ENCODE measurements at places on chromosomes 3 and 15.

DNA sequence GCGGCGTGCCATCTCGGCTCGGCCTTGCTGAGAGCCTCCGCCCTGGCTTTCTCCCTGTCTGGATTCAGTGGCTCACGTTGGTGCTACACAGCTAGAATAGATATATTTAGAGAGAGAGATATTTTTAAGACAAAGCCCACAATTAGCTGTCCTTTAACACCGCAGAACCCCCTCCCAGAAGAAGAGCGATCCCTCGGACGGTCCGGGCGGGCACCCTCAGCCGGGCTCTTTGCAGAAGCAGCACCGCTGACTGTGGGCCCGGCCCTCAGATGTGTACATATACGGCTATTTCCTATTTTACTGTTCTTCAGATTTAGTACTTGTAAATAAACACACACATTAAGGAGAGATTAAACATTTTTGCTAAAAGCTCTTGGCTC, 54.1 kb downstream of the PLXNA1 start:
- DNase-seq: no peak

- DNase-seq: no peak
Observed at GRCh38 chr3:55615694-55616295, 128.7 kb upstream of the WNT5A start.

DNA sequence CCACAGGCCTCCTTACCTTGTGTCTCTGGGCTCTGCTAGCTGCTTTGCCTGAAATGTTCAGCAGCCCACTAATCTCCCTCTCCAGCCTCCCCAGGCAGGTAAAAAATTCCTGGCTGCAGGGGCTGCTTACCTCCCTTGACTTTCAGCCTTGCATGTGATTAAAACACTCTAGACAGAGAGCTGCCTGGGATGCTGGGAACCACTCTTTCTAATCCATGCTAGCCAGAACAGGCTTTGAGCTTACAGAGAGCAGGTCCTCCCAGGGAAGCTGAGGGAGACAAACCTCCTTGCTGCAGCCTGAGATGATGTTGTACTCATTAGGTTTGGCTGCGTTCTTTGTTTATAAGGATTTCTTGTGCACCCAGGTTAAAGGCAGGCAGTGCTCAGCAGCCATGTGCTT, 33.7 kb upstream of the LIPC start:
- no peak for DNase-seq

GRCh38 chr3:28308196-28308595, 40.3 kb upstream of the ZCWPW2 start:
- no peak for DNase-seq

- no peak for DNase-seq
Observed at GRCh38 chr3:45105855-45106671, 40.1 kb downstream of the CDCP1 start.

GRCh38 chr3:151879037-151879436, 5.6 kb downstream of the SUCNR1 start:
- no peak for DNase-seq

DNA sequence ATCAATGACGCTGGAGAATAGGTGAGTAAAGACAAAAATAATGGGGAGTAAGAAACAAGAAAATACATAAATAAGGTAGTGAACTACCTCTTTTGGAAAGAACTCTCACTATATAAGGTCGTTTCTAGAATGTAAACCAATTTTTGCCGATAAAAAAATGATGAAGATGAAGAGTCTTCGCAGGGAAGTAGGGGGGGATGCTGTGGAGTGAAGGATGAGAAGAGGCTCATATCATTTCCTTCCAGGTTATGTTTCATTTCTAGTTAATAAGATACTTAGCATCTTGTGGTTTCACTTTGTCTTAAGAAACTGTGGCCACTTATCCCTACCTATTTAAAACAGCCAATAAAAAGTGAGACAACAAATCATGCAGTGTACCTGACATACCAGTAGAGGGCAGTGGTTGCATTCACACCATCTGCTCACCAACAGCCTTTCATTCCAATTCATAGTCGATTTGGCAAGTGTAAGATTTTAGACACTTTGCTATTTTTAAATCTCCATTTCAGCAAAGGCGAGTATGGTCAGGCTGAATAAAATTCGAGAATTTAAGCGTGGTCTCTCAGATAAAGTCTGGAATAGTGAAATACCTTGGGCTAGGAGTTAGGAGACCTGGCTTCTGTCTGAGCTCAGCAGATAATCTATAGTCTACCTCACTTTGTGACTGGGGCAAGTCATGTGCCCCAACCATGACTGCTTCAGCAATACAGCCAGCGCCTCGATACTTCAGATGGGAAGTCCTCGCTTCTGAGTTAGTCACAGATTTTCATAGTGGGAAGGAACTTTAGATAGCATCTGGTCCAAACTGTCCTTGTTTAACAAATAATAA, 28.9 kb upstream of the ICE2 start:
- DNase-seq: peak; percentile 67

- DNase-seq: no peak
Observed at GRCh38 chr3:128066114-128066513, 13.9 kb downstream of the SEC61A1 start.

DNA sequence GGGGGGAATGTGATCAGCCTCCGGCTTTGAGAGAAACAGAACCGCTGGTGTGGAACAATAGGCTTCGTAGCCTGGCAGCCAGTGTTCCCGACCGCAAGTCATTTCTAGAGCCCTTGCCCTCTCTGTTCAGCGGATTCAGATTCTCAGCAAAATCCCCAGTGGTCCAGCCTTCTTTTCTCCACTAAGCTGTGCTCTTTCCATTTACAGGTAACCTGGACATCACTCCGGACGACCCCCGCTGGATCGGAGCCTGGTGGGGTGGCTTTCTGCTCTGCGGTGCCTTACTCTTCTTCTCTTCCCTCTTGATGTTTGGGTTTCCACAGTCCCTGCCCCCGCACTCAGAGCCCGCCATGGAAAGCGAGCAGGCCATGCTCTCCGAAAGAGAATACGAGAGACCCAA, 250.6 kb downstream of the SLCO3A1 start:
- peak; percentile 32 for DNase-seq

DNA sequence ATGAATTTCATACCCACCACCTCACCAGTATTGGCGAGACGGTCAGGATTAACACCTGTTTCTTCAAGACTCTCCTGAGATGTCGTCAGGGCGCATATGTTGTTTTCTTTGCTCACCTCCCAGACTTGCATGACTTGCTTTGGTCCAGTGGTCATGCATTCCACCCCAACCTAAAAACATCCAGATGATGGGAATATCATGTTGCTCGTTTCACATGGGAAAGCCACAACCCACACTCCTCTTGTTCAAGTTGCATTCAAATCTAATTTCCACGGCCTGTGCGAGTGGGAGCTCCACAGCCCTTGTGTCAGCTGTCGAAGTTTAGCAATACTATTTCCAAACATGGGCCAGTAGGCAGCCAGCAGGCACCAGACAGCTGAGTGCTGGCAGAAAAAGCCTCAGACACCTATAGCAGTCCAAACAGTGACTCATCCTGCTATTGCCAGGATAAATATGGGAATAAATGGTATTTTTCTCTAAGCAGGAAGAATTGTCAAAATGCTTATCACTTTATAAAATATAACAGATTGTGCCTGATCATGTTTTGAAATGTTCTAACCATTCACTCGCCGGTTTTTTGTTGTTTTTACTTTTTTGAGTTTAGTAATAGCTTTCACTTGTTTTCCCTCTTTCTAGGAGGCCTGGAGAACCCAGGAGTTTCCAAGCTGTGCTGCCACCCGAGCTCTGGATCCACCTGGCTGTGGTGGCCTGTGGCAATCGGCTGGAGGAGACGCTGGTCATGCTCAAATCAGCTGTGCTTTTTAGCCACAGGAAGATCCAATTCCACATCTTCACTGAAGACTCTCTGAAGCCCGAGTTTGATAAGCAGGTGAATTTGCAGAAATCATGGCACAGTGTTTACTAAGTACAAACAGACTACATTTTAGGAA, 20.1 kb downstream of the GXYLT2 start:
- DNase-seq: no peak

DNA sequence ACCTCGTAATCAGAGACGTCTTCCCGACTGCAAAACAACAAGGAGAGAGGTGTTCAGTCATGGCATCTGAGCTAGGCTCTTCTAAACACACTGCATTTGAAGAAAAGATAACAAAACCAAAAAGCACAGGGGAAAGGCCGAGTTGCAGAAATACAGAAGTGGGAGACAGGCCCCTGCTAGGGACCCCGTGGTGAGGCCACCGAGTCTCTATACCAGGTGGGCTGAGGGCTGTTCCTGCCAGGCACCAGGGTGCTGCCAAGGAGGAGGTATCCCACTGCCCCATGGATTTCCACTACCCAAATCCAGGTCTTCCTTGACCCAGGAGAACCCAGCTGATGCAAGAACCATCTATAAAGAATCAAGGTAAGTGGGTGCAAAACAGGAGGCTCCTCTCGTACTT, 31.1 kb downstream of the RAB6B start:
- DNase-seq: no peak

- DNase-seq: no peak
Observed at GRCh38 chr3:78905700-78906099, 862.1 kb downstream of the ROBO1 start.

DNA sequence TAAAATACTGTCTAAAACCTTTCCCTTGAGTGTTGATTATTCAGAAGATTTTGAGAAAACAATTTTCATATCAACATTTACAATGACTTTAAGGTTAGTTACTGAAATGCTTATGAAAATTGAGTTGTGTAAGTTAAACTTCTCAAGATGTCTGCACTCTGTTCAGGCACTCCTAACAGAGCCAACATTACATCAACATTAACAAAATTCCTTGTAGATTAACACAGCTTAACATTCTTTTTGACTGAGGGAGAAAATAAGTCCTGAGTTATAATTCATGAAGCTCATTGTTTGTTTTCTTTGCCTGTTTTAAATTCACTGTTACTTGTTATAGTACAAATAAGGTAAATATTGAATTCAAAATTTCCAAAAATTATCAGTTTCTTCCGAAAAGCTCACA, 9.0 kb downstream of the ACKR4 start:
- DNase-seq: no peak

- DNase-seq: no peak
Observed at GRCh38 chr3:96354742-96355141, 459.7 kb upstream of the EPHA6 start.

DNA sequence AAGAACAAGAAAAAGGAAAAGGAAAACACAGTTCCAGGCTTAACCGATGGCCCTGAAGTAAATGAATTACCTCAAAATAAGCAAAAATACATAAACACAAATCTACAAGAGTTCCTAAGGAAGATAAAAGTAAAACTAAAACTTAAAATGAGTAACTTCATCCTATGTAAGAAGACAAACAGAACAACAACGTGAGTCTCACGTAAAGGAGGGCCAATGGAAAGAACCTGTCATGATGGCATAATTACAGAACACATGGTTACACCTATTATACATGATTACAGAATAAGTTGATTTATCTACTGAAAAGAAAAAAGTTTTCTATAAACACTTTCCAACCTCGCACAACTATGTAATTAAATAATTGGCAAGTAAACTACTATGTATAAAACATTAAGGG, 42.1 kb downstream of the ADAM10 start:
- DNase-seq: no peak

DNA sequence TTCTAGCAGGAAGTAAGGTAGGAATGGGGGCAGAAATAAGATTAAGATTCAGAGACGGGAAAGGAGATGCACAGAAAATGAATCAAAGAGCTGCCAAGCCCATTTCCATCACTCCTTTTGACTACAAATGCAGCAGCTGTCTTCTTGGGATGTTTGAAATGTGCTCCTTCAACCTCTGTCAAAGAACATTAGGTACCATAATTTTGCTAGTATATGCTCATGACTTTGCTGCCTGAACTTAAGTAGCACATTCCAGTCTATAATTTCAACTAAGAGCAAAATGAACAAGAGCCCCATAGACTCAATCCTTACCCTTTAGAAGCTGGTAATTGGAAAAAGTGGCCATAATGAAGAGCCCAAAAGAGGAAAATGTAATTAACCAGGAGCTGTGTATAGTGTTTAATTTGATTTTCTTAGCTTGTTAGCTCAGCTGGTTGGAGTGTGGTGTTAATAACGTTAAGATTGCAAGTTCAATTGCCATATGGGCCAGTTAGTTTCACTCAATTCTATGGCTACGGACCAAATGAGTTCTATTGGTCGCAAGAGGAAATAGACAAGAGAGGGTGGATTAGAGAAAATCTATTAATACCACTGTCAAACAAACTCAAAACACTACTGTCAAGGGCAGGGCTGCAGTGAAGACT, 349.9 kb downstream of the ZBBX start:
- DNase-seq: peak; percentile 44

DNA sequence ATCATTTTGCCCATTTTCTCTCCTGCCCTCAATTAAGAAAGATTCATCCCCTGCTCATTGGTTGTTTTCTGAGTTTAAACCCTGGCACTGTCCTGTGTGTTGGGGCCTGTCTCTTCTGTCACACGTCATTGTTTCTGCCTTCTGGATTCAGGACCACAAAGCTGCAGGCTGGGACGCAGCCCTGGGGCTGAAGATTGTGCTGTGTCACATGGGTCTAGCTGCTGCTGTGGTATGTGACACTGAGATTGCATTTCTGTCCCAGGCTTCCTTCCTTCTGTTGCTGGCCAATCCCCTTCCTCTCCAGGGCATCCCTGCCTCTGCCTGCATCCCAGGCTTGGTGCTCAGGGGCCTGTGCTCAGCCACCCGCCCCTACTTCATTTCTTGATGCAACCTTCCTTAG, 28.9 kb downstream of the INSYN1 start:
- DNase-seq: no peak

DNA sequence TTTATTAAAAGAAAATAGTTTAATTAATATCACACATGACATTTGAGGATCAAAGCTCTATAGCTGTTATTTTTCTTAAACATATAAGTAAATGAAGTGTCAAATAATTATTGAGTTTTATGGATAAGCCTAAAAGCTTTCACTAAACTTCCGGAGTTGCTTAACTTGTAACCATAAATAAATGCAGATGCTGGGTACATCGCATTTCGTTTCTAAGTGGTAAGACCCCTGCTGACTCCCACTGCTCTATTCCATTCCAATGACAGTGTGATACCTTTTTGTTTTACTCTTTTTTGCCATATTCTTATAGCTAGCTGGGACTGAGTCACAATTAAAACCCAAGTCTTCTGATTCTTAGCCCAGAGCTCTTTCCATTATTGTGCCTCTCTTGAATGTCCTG, 411.1 kb downstream of the SOX2 start:
- no peak for DNase-seq

- DNase-seq: peak; percentile 32
Observed at GRCh38 chr15:48643776-48644466, 1.6 kb downstream of the FBN1 start.

DNA sequence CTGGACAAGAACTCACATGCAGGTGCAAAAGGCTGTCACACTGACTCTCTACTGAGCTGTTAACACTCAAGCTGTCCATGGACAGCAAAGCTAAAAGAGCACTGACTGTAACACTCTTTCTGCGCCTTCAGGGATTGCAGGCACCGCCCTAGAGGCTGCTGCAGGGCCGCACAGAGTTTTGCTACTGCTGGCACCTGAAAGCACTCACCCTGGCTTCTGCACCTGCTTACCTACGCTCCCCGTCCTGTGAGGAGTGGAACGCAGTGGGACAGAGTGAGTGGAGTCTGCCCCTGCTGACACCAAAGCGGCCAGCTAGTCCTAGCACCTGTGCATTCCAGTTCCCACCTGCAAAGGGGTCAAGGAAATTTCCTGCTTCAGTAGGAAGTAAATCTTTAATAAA, 941.3 kb downstream of the DIPK2A start:
- DNase-seq: no peak

Measured in retina (tissue), 1 donor.